ENCODE measurements at places on chromosomes 16 and 17.

- DNase-seq: no peak
Observed at GRCh38 chr17:19387921-19388521, 1.0 kb upstream of the MFAP4 start.

- no peak for DNase-seq
Observed at GRCh38 chr17:77375917-77376651, 235.3 kb downstream of the SEC14L1 start.

- no peak for DNase-seq
Observed at GRCh38 chr17:36213695-36214094, 2.8 kb downstream of the CCL4L2 start.

DNA sequence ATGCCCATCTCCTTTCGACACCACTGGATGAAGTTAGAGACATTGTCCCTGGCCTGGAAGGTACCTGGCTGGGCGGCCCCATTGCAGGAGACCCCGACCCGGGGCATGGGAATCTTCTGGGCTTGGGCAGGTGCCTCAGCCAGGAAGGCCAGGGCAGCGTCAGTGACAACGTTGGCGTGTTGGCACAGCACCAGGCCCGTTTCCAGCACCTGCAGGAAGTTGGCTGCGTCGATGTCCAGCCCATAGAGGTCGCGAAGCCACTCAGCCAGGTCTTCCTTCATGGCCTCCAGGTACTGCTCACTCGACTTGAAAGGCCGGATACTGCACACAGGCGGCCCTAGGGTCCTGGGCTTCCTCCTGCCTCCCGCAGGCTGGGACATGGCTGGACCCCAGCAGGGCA, 568 bp downstream of the GAS2L2 start:
- no peak for DNase-seq

DNA sequence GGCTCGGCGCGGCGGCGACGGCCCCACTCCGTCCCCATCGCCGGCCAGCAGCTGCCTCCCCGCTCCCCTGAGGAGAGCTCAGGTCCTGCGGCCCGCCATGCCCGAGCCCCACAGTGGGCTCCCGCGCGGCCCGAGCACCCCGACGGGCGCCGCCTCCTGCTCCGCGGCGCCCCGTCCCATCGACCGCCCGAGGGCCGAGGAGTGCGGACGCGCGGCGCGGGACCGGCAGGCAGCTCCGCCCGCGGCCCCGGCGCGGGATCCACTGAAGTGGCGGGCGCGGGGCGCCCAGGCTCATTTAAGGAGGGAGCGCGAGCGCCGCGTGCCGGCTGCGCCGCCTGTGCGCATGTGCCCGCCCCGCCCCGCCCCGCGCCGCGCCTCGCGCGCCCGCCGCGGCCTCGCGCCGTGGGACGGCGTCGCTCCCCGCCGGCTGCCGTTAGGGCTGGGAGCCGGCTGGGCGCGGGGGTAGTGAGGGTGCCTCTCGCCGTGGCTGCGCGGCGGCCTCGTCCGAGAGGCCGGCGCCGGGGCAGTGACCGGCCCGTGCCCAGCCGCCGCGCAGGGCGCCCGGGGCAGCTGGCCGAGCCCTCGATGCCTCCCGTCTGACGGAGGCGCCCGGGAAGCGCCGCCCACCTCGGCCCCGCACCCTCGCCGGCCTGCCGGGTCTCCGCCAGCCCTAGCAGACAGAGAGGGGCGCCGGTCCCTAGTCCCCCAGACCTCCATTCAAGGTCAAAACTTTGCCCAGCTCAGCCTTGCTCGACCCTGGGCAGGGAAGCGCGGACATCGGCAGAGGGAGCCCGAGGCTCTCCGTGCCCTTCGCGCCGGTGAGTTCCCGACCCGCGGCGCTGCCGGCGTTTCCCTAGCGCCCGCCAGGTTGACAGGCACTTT, at the start of gene NETO2:
TSS of gene NETO2 (minus strand) at position 269 of the 882 bp plus-strand sequence. CDS start 333 bp downstream, outside the sequence.
- DNase-seq: peak; percentile 85

GRCh38 chr17:282912-283882, 69.4 kb downstream of the RPH3AL start:
- no peak for DNase-seq

- no peak for DNase-seq
Observed at GRCh38 chr16:64900019-64900418, 221.8 kb downstream of the CDH11 start.

DNA sequence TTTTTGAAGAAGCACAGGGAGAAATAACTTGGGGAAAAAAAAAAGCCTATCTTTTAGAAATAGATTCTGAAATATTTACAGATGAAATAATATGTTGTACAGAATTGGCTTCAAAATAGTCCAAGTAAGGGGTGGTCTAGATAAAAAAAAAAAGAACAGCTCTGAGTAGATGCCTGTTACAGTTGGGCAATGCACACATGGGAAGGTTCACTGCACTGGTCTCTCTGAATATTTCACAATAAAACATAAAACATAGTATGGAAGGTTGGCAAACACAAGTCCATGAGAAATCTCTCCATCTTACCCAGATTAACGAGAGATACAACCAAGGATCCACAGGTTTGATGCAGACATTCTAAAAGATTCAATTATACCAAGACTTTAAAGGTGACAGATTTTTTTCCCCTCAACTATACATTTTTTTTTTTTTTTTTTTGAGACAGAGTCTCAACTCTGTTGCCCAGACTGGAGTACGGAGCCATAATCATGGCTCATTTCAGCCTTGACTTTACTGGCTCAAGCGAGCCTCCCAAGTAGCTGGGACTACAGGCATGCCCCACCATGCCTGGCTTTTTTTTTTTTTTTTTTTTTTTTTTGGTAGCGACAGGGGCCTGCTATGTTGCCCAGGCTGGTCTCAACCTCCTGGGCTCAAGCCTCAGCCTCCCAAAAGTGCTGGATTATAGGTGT, 58.0 kb downstream of the KANSL1 start:
- DNase-seq: no peak

DNA sequence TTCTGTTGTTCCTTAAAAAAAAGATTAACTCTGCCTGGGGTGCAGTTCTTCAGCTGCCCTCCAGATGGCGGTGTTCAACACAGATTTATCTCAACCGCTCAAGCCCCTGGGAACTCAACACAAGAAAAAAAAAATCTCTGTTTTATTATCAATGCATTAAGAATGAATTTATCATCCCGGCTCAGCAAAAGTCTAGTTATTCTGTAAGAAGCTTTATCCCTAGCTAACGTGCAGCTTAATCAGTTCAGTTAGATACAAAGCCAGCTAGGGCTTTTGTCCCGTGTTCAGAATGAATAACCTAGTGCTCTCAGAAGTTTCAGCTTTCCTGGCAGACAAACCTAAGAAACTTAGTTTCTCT, 475.9 kb upstream of the CCL2 start:
- peak; percentile 59 for DNase-seq

DNA sequence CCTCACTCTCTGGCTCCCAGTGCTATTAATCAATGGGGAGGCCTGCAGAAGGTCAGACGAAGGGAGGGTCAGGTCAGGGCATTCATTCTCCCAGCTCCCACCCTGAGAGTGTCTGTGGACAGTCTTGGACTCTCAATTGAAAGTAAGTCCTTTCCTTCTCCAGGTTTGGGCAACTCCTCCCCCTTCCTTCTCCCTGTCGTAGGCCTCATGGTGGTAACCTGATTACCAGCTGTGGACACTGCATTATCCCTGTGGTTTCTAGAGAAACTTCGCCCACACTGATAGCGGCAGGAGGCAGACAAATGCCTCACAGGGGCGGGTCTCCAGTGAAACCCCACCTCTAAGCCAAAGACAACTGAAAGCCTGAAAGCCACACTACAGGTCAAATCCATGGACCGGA, 57.7 kb upstream of the SLC25A19 start:
- DNase-seq: no peak

DNA sequence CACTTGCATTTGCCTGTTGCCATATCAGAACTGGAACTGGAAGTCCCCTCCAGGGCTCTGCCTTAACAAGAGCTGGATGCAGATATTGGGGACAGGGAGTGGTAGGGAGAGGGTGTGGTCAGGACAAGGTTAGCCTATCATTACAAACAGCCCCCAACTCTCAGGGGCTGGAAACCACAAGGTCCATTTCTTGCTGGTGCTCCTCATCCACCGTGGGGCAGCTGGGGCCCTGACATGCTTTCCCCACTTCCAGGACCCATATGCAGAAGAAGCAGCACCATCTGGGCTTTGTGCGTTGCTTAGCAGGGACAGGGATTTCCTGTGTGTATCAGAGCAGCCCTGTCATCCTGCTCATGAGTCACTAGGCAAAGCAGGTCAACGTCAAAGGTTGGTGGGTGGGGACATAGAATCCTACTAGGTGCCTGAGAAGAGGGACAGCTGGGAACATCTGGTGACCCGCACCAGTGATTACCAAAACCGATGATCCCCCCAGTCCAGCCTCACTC, 26.9 kb downstream of the RGS9 start:
- DNase-seq: peak; percentile 47

- no peak for DNase-seq
Observed at GRCh38 chr17:8447799-8448198, 12.1 kb downstream of the NDEL1 start.

All from germinal center (tissue), 1 donor.